ENCODE measurements at places on chromosomes 7 and 10.

- DNase-seq = no peak
Measured at GRCh38 chr7:138919911-138920310, 61.3 kb downstream of the KIAA1549 start.

DNA sequence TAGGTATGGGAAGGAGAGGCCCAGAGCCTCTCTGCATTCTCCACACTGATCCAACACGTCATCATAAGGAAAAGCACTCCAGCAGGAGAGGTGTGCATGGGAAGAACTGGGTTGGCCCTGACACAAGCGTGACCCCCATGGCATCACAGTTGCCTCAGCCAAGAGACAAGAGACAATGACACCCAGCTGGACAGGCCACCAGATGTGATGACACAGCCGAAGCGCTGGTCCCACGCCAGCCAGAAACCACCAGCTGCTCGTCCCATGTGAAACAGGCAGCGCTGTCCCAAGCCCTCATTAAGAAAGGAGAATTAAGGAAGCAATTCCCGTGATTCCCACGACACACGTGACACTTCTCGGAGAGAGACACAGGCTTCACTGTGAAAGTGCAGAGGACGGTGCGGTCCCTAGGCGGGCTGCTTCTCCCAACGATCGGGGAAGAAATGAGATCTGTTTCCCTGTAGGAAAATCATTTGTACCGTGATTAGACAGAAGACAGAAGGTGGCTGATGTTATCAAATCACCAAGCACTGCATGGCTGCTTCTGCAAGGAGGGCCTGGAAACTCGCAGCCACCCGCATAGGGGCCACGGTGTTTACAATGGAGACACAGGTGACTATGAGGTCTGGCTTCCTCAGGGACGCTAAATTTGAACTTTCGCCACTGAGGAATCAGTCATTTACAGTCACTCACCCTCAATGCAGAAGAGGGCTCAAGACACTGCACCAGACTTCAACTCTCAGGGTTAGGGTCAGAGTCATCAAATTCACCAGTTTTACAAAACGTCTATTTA, 74.5 kb downstream of the DIP2C start:
- DNase-seq = no peak

GRCh38 chr7:108486291-108486966, 30.2 kb upstream of the NRCAM start:
- DNase-seq = no peak

GRCh38 chr7:90999989-91000979, 263.9 kb upstream of the FZD1 start:
- DNase-seq = no peak

DNA sequence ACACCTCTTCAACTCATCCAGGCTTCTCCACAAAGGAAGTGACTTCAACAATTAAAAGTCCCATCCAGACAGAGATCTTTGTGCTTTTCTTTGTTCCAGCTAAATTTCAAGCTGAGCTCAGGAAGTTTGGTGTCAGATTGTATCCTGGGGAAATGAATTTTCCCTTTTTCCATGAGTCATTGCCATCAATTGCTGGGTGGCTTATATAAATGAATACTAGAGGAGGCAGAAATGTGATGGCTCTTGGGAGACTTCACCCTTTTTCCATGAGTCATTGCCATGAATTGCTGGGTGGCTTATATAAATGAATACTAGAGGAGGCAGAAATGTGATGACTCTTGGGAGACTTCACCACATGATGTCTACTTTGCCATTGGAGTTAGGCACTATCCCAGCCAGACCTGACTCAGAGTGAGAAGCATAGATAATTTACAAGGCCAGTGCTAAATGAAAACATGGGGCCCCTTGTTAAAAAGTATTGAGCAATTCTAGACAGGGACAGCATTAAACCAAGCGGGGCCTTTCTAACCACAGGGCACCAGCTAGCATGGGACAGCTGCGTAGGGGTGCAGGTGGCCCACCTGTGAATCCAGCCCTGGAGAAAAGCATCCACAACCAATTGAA, 339.2 kb upstream of the PODXL start:
- no peak for DNase-seq

GRCh38 chr7:99386584-99387238, 12.2 kb downstream of the ARPC1B start:
- DNase-seq = no peak

- DNase-seq = peak; percentile 39
Measured at GRCh38 chr7:3897430-3898372, 596.6 kb downstream of the SDK1 start.

GRCh38 chr7:91201442-91202113, 62.7 kb upstream of the FZD1 start:
- DNase-seq = no peak

DNA sequence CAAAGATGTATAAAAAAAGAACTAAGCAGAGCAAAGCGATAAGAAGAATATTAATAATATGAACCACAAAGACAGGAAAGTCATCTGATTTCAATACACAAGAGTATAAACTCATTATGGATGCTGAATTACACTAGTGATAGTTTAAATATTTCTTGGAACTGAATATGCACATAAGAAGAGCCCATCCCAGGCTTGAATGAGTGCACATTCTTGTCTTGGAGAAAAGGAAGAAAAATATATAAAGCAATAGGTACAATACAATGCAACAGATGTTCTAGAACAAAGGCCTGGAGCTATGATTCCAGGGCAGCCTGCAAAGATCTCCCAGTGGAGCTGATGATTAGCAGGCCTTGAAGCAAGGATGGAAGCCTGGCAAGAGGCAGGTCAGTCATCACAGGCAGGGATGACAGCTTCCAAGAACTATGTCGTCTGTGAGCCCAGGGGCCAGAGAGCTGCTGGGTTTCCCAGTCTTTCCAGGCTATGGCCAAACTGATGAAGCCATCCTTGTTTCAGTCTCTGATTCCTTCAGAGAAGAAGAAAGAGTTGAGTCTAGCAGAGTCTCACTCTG, 277.6 kb downstream of the KCNMA1 start:
- DNase-seq = no peak

- no peak for DNase-seq
Measured at GRCh38 chr10:61125560-61126170, 181.7 kb upstream of the RHOBTB1 start.
